Tracheal epithelial cell (primary cell): ENCODE measurements at places on chromosomes 6 and 20. TPM values are rescaled to one million over a fixed set of nuclear protein-coding genes. Genes with fewer than 3 reads are reported as not detected.

Gene FAM83C
- under 0.01 TPM in 2 replicates for total RNA-seq

Gene VGLL2
- total RNA-seq = not detected in 2 replicates

Gene DDAH2
- 11.5 and 45.8 TPM in 2 replicates for total RNA-seq

Gene PRSS16
- 5.5 and 6.7 TPM in 2 replicates for total RNA-seq

Gene RAB44
- total RNA-seq = under 0.01 TPM in 1 of 2 replicates, not detected in the other
